ENCODE measurements at places on chromosomes 5 and 9.

DNA sequence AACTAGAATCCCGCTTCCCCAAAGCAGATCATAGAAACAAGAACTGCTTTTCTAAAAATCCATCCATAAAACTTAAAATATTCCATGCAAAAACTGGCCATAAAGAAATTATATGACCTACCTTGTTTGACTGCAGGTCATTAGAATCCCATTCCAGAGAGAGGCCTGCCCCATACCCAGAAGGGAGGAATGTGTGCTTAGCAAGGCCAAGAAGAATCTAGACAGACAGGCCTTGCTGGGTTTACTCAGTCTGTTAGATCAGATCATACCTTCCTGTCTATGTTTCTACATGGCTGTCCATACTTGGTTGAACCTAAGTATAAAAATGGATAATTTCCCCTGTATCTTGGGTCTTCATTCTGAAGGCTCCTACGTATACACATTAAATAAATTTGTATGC lies 358.8 kb upstream of the TRPC7 start:
- DNase-seq: no peak

- DNase-seq: no peak
Observed at GRCh38 chr5:135053278-135053677, 19.2 kb upstream of the PITX1 start.

- no peak for DNase-seq
Observed at GRCh38 chr5:105828821-105829220, 1841.9 kb downstream of the EFNA5 start.

- DNase-seq: no peak
Observed at GRCh38 chr5:171810227-171810626, 24.6 kb downstream of the SMIM23 start.

DNA sequence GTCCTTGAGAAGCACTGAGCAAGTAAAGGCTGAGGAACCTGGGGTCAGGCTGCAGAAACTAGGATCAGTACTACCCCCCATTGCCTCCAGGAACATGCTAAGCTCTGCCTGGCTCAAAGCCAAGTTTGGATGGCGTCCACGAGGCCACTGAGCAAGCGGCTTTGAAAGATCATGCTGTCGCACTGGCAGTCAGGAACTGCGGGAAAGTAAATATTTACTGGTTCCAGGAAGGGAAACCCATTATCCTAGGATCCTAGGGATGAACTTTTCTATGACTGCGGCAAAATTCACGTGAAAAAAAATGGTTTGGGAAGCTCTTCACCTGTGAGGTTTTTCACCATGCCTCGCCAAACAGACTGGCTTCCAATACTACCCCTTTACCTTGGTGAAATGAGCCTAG lies 75.3 kb upstream of the PJA2 start:
- DNase-seq: no peak

DNA sequence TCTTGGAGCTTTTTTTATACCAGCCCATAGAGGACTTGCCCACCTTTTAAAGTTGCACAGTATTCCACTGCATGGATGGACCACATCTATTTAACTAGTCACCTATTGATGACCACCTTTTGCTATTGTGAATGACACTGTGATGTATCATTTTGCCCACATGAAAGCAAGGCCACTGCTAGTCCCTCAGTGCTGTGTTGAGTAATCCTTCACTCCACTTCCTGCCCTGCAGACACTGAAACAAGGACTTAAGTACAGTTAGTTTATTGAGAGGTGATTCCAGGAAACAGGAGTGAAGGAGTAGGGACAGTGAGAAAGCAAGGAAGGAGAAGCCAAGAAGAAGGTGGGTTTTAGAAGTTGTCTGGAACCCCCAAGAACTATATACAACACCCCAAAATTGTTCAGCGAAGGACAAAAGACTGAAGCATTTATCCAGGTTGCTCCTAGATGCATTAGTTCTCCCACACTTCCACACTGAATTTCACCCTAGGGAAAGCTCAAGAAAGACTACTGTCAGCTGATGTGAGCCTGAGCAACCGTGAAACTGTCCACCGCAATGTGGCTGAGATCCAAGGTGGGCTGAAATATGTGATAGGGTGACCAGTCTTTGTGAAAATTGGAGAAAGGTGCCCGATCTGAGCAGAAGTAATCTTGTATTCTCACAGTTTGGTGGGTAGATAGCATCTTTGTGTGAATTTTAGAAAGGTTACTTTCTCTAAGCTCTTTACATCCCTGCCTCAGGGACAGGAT lies 45.2 kb upstream of the ANKRD31 start:
- DNase-seq: no peak

GRCh38 chr9:5840788-5841187 lies 7.9 kb upstream of the ERMP1 start:
- no peak for DNase-seq

DNA sequence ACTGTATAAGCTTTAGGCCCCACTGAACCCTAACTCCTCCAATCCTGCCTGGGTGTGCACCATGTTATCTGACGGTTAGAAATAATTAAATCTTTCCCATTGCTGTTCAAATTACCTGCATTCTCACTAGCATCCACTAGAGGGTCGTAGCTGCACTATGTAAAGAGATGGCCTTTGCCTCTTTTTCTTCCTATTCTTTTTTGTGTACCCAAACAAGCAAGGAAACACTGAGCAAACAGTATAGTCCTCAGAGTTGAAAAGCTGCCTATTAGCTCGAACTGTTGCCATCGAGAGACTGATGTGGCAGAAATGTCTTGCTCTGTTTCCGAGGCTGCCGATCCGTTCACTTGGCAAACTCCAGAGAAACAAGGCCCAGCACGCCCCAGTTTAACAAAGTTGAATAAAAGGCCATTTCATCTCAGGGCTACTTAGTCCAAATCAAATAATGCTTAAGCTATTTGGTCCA lies 163.8 kb upstream of the TRPM3 start:
- peak; percentile 37 for DNase-seq

DNA sequence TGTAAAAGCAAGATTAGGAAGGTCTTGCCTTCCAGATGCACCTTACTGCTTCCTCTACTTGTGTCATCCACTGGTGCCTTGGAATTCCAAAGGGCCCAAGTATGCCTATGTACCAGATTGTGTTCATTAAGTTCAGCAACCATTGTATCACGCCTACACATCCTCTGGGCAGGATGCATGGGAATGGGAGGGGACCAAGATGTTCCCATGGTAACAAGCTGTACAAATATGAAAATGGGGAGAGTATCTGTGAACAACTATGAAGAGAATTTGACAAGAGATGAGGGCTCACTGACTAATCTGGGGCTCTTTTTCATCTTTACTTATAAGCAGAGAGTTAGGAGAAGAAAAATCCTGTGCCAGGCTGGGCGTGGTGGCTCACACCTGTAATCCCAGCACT lies 137.8 kb upstream of the MAP1B start:
- no peak for DNase-seq

GRCh38 chr9:133443248-133443647 lies 16.5 kb upstream of the CACFD1 start:
- no peak for DNase-seq

DNA sequence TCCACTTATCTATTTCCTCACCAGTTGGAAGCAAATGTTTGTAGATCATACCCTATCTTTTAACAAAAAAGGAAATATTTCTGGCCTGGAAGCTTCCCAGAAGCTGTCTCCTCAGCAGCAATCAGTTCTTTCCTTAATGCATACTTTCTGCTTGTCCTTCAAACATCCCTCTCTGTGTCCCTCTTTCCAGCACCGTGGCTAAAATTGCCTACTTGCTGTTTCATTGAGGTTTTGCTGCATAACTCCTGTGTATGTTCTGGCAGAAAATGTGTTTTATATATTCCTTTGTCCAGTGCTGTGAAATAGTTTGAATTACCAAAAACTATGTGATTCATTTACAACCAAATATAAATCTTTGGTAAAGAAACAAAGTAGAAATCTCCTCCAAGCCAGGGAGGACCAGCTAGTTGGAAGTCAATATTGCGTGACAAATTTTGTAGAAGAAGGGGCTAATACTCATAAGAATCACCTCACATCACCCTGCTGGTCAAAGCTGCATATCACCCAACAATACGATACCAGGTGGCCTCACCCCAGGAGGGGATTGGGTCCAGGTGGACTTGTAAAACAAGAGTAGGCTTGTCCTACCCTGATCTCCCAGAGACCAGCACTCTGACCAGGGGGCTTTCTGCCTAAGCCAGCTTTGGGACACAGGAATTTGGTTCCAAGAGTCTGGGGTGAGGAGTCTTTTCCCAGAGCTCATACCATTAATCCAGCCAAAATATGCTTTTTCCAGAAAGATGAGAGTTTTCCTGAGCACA lies 198.4 kb upstream of the SNX2 start:
- DNase-seq: no peak

DNA sequence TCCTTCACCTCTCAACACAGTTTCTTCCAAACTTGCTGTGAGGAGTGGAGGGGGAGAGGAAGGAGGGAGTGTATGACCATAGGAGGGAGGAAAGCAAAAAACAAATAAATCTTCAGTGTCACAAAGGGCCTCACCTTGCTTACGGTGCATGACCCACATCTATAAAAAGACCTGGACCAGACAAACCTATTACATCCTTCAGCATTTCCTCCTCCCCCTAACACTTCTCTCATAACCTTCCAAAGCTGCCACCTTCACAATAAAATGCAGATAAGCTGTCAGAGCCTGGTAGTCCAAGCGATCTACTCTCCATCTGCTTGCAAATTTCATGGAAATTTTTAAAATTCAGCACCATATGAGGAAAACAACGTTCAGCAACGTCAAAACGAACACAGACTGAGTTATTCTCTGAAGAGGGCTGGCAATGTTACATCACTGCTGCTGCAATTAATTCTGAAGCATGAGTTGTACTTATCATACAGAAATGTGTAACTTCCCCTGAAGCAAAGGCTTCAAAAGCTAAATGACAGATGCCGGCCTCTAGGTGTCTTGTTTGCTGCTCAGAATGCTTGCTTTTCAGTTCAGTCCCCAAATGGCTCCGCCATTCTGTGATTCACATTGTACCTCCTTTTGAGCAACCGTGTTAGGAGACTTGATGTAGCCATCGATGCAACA lies 62.9 kb downstream of the EFNA5 start:
- DNase-seq: no peak

GRCh38 chr5:66519626-66520025 lies 76.6 kb upstream of the MAST4 start:
- DNase-seq: no peak

- no peak for DNase-seq
Observed at GRCh38 chr9:86176468-86176867, 77.1 kb upstream of the GOLM1 start.

Data from stimulated activated CD4-positive, alpha-beta T cell treated with anti-CD3 and anti-CD28 coated beads, Interleukin-2, amount 100 ng/mL, for 24 hours (primary cell).